ENCODE measurements at places on chromosomes 3 and 15.

DNA sequence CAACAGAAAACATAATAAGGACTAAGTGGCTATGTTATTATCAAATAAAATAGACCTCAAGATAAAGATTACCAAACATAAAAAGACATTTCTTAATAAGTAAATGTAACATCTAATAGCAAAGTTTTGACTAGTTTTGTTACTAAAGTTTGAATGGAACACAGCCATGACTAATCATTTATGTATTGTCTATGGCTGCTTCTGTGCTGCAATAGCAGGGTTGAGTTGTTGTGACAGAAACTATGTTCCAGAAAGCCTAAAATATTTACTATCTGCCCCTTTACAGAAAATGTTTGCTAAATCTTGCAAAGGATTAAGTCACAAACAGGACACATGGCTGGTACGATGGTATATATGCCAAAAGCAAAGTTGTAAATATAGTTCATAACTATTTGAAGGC is 37.9 kb upstream of the MYH15 start:
- no peak for DNase-seq

DNA sequence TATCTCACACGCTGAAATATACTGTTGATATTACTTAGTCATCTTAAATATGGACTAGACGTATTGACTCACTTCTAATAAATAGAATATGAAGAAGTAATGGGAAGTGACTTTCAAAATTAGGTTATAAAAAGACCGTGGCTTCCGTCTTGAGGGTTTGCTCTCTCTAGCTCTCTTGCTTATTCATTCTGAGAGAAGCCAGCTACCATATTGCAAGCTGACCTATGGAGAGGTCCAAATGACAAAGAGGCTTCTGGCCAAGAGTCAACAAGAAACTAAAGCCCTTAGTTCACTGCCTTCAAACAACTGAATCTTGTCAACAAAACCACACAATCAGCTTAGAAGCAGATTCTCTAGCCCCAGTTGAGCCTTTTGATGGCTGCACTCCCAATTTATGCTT is 46.1 kb downstream of the SLC9C1 start:
- peak; percentile 63 for DNase-seq

GRCh38 chr3:66593978-66594377 is 93.2 kb upstream of the LRIG1 start:
- DNase-seq: no peak

- DNase-seq: no peak
Measured at GRCh38 chr3:148797795-148798194, 29.8 kb upstream of the CPB1 start.

GRCh38 chr3:96347289-96347688 is 467.1 kb upstream of the EPHA6 start:
- no peak for DNase-seq

- DNase-seq: no peak
Measured at GRCh38 chr3:140602781-140603180, 75.1 kb upstream of the TRIM42 start.

DNA sequence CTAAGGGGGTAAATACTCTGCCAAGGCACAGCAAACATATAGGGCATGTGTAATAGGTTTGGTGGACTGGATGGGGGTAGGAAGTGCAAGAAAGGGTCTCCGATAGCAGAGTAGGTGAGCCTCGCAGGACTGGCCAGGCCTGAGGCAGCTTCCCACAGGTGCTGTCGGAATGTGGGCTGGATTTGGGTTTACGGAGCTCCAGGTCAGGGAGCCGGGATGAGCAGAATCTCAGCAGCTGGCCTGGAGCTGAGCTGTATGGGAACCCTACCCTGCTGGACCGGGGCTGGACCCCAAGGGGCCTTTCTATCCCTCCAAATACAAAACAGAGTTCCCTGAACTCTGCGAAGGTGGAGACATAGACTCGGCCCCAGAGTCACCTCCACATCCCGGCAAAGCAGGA is 15.0 kb downstream of the KLF15 start:
- no peak for DNase-seq

- no peak for DNase-seq
Measured at GRCh38 chr3:190597291-190597690, 83.4 kb downstream of the IL1RAP start.

GRCh38 chr15:55819397-55820034 is 76.6 kb upstream of the PRTG start:
- DNase-seq: no peak

DNA sequence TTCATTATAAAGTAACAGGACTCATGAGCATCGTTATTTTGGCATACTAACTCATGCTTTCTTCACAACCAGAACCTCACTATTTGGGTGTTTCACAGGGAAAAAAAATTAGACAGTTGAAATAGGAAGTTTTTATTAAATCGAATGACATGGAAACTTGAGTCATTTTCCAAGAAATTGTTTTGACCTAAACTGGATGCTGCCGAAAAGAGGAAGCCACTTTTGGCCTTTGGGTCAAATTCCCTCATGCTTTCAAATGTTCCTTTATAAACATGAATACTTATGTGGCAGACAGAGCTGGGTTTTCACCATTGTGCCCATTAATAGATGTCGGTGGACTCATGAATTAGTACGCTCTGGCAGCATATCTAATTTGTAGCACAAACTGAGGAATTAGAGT is 224.9 kb downstream of the MCTP2 start:
- no peak for DNase-seq

GRCh38 chr15:63435204-63435820 is 53.7 kb upstream of the CA12 start:
- DNase-seq: no peak

GRCh38 chr3:151419806-151420205 is 35.3 kb upstream of the P2RY12 start:
- no peak for DNase-seq

GRCh38 chr3:61871644-61872043 is 310.3 kb downstream of the PTPRG start:
- no peak for DNase-seq

DNA sequence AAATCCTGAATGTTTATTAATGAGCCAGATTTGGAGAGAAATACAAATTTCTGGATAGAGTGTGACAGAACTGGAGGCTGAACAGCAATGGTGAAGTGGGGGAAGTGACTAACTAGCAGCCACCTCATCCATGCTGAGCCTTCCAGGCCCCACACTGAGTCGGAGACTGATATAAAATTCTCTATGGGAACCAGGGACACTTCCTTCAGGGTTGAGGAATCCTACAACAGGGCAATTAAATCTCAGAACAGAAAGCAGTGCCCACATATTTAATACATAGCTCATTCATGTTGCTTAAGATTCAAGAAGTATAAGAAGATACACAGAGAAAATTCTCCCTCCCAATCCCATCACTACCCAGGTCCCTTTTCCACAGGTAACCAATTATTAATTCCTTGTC is 49.3 kb downstream of the HACD2 start:
- DNase-seq: no peak

DNA sequence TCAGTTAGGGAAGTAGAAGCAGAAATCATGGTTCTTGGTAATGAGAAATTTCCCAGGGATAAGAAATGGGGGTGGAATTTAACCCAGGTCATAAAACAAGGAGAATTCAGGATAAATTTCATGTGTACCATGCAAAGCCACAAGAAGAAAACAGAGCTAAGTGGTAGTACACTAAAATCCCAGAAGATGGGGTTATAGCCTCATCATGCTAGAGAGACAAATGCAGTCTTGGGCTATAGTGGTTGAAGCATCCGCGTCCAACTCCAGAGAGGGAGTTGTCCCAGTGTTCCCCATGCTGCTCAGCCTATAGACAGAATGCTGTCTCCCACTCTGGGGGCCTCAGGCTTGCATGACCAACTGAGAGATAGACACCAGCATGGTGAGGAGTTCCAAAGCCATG is 36.2 kb upstream of the CLRN1 start:
- DNase-seq: no peak

DNA sequence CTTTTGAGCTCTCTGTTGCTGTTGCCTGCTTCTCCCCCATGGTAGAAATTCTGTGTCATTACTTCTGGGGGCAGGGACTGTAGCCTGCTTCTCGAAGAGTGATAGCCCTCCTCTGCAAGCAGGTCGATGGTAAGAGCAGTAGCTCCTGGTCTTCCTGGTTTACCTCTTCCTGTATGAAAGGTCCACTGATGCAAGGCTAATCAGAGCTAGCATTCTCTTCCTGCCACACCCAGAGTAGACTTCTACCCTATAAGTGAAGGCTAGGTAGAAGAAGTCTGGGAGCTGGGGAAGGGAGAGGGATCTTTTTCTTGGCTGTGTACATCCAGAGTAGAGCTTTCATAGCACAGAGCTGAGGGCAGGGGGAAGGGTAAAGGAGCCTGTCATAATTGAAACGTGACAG is 357.0 kb downstream of the SQOR start:
- DNase-seq: no peak

- no peak for DNase-seq
Measured at GRCh38 chr15:94443186-94443585, 211.8 kb downstream of the MCTP2 start.

DNA sequence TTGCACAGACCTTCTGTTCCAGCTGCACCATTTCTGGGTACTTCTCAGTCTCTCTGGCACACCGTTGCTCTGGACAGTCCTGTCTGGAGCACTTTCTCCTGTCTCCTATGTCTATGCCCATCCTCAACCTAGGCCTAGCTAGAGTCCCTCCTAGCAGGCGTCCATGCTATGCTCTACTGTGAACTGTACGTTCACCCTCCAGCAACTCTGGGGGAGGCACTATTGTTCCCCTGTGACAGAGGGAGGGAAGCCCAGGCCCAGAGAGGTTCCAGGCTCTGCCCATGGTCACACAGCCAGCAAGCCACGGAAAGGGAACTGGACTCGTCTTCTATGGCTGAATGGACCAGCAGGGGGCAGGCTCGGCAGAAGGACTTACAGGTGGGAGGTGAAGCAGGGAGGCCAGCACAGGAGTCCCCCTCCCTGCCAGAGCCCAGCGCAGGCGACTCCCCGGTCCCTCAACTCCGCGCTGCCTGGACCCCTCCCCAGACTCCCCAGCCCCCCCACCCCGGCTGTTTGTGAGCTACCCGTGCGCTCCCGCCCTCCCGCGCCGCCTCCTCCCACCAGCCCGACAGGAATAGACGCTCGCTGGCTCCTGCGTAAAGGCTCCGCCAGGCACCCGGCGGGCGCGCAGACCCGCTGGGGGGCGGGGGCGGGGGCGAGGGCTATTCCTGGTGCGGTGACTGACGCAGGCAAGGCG is 1.7 kb upstream of the LINGO1 start:
- DNase-seq: peak; percentile 43

DNA sequence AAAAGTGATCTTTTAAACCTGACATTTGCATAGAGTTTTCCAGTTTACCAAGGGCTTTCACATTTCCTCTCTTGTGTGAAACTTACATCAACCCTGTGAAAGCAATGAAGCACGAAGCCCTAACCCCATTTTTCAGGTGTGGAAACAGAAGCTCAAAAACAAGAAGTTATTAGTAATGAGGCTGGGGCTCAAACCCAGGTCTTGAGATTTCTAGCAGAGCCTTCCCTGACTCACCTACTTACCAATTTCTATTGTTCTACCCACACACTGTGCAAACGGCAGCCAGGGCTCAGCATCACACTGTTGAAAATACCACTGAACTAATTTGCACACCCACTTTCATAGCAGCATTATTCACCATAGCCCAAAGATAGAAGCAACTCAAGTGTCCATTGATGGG is 117.8 kb upstream of the IGF1R start:
- DNase-seq: no peak

DNA sequence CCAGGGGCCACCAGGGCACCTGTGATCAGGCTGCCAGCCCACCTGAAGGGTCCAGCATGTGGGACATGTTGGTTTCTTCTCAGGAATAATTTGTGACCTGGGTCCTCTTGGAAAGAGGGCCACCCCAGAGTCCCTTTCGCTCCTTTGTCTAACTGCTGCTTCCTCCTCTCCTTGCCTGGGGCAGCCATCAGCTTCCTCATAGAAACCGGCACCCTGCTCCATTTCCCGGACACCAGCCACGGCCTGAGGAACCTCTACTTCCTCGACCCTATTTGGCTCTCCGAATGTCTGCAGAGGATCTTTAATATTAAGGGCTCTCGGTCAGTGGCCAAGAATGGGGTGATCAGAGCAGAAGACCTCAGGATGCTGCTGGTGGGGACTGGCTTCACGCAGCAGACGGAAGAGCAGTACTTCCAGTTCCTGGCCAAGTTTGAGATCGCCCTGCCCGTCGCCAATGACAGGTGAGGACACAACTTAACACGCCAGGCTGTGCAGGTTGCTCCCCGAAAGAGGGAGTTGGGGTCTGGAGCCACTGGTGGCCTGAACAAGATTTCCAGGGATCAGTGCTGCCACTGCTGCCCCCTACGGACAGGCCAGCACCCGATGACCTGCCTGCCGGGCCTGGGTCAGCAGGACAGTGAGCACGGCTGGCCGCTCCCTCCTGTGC is 109.7 kb downstream of the LRRK1 start:
- no peak for DNase-seq

GRCh38 chr15:63755162-63755561 is 78.6 kb downstream of the HERC1 start:
- no peak for DNase-seq

DNA sequence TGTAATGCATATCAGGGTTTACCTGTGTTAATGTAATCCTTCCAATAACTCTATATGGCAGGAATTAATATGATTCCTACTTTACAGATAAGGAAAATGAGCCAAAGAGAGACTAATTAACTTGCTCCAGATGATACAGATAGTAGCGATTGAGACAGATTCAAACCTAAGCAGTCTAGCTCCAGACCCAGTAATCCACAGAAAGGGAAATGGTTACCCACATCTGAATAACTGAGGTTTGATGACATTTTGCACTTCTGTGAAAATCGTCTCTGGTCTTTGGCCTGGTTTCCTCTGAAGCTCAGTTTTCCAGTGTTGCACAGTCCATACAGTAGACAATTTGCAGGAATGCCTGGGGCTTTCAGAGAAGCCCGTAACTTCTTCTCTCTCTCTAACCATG is 177.1 kb upstream of the UMPS start:
- DNase-seq: no peak

DNA sequence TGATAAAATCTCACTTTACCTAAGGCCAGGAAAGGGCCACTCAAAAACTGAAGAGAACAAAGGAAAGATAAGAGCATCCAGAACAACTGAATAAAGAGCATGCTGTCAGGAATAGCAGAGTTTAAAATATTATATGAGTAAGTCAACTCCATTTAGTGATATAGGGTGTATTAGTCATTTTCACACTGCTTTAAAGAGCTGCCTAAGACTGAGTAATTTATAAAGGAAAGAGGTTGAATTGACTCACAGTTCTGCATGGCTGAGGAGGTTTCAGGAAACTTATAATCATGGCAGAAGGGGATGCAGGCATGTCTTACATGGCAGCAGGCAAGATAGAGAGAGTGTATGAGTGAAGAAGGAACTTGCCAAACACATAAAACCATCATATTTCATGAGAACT is 778.0 kb upstream of the NECTIN3 start:
- DNase-seq: no peak

DNA sequence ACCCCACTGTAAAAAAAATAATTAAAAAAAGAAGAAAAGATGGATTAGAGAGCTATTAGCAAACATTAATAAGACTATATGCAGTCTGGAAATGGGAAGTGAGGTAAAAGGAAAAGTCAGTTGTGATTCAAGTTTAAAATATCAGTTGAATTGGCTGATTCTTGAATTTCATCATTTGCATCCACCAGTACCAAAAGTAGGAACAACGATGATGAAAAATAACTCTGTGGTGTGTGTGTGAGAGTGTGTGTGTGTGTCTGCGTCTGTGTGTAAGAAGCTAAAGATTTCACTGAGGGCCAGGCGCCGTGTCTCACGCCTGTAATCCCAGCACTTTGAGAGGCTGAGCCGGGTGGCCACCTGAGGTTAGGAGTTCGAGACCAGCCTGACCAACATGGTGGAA is 56.0 kb upstream of the SLC4A7 start:
- no peak for DNase-seq
